Muscle of leg (tissue), 16 donors: ENCODE measurements at places on chromosomes 6 and 20.

- no peaks in the 10 kb centered on the region for H3K36me3 ChIP-seq
- no peak overlapping the region for H3K27ac ChIP-seq
- H3K4me1 ChIP-seq, result peaks cover 8% of the 10 kb centered on the region
- H3K27me3 ChIP-seq, result no peaks in the 10 kb centered on the region
- DNase-seq, result no peak
Observed at GRCh38 chr20:35260426-35260825, 17.5 kb downstream of the MMP24OS start.

DNA sequence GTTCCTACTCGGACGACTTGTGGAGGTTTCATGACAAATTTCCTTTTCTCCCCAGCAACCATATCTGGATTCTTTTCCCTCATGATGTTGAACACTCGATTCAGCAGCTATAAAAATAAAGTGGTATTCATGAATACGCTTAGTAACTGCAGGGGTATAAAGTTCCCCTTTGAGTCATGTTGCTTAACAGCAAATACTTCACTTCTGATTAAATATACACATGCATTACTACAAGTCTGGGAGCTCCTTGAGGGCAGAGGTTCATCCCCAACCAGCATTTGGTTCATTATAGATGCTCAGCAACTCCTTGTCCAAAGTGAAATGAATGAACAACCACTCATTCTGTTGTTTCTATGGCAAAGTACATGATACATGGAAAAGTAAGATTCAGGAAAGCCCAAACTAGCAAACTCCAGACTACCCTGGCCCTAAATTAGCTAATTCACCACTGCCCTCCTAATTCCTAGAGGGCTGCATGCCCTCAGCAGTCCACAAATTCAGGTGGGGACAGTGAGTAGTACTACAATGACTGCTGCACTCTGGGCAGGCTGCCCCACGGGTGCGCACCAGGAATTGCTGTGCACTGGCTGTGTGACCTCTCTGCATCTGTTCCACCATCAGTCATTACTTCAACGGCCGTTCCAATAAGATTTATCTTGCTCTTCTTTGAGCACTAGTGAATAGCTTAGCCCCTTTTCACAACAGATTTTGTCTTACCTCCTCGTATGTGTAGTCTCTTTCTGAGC is 15.2 kb downstream of the EIF2S2 start:
- DNase-seq, result no peak
- peaks cover 70% of the 10 kb centered on the region for H3K36me3 ChIP-seq
- no peak overlapping the region for H3K27ac ChIP-seq
- H3K4me1 ChIP-seq, result no peaks in the 10 kb centered on the region
- no peak overlapping the region for H3K4me3 ChIP-seq
- no peaks in the 10 kb centered on the region for H3K27me3 ChIP-seq

GRCh38 chr6:143125864-143126573 is 65.3 kb downstream of the AIG1 start:
- no peak overlapping the region for H3K4me3 ChIP-seq
- H3K27ac ChIP-seq, result no peak overlapping the region
- no peak for DNase-seq
- no peaks in the 10 kb centered on the region for H3K4me1 ChIP-seq
- H3K36me3 ChIP-seq, result no peaks in the 10 kb centered on the region

GRCh38 chr6:14595751-14596150 is 478.2 kb downstream of the CD83 start:
- no peak overlapping the region for H3K27ac ChIP-seq
- no peak overlapping the region for H3K4me3 ChIP-seq
- H3K36me3 ChIP-seq, result no peaks in the 10 kb centered on the region
- peak; percentile 76 for DNase-seq

DNA sequence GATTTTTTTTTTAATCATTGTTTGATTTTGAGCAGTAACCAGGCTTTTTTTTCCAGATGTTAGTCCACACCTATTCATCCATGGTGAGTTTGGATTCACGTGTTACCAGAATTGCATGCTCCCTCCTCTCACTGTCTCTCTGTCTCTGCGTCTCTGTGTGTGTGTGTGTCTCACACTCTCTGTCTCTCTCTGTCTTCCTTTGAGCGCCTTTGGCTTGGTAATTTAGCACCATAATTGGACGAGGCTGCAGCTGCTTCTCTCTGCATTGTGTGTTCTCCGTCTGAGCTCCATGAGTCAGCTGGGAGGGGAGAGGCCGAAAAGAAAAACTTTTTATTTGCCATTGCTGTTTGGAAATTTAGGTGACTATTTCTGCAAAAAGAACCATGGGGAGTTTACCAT is 3.4 kb downstream of the TFAP2B start:
- H3K27me3 ChIP-seq, result peaks cover 83% of the 10 kb centered on the region
- no peak overlapping the region for H3K27ac ChIP-seq
- H3K36me3 ChIP-seq, result no peaks in the 10 kb centered on the region
- no peak overlapping the region for H3K4me3 ChIP-seq
- H3K4me1 ChIP-seq, result peaks cover 11% of the 10 kb centered on the region

GRCh38 chr20:57484772-57485171 is 40.2 kb downstream of the CTCFL start:
- H3K27ac ChIP-seq, result no peak overlapping the region
- no peaks in the 10 kb centered on the region for H3K36me3 ChIP-seq
- no peaks in the 10 kb centered on the region for H3K27me3 ChIP-seq
- no peak overlapping the region for H3K4me3 ChIP-seq
- H3K4me1 ChIP-seq, result peaks cover 7% of the 10 kb centered on the region
- no peak for DNase-seq

DNA sequence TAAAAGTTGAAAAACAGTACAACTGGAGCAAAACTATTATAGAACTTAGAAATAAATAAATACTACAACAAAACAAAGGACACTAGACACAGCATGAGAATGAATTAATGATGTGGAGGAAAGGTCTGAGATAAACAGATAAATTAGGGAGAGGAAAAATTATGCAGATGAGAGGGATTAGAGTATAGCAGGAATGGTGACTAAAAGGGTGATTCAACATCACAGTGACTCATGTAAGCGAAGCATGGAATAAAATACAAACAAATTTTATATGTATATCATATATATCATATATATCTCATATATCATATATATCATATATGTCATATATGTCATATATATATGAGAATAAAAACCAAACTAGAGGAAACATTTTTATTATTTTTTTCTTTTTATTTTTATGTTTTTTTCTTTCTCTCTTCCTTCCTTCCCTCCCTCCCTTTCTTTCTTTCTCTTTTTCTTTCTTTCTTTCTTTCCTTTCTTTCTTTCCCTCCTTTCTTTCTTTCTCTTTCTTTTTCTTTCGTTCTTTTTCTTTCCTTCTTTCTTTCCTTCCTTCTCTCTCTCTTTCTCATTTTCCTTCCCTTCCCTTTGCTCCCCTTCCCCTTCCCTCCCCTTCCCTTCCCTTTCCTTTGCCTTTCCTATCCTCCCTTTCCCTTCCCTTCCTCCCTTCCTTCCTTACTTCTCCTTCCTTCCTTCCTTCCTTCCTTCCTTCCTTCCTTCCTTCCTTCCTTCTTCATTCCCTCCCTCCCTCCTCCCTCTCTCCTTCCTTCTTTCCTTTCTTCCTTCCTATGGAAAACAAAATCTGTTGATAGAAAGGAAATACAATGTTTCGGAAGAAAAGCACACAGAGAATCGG is 1014.6 kb downstream of the GRIK2 start:
- no peak for DNase-seq
- no peak overlapping the region for H3K4me3 ChIP-seq
- no peaks in the 10 kb centered on the region for H3K36me3 ChIP-seq
- H3K4me1 ChIP-seq, result no peaks in the 10 kb centered on the region
- no peak overlapping the region for H3K27ac ChIP-seq

GRCh38 chr20:12605751-12606150 is 403.0 kb upstream of the SPTLC3 start:
- no peaks in the 10 kb centered on the region for H3K27me3 ChIP-seq
- no peak for DNase-seq
- no peaks in the 10 kb centered on the region for H3K36me3 ChIP-seq

- no peak for DNase-seq
- no peak overlapping the region for H3K4me3 ChIP-seq
- no peaks in the 10 kb centered on the region for H3K36me3 ChIP-seq
- no peak overlapping the region for H3K27ac ChIP-seq
- H3K4me1 ChIP-seq, result peaks cover 4% of the 10 kb centered on the region
Observed at GRCh38 chr6:135972150-135972549, 120.6 kb downstream of the PDE7B start.

DNA sequence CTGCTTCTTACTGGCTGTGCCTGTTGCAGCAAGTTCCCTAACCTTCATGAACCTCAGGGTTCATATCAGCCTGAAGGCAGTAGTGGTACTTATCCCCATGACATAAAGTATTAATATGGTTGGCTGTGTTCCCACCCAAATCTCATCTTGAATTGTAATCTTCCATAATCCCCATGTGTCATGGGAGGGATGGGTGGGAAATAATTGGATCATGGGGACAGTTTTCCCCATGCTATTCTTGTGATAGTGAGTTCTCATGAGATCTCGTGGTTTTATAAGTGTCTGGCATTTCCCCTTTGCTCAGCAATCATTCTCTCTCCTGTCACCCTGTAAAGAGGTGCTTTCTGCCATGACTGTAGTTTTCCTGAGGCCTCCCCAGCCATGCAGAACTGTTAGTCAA is 61.8 kb downstream of the FAM229B start:
- H3K4me1 ChIP-seq, result peaks cover 4% of the 10 kb centered on the region
- no peaks in the 10 kb centered on the region for H3K27me3 ChIP-seq
- no peak for DNase-seq
- H3K27ac ChIP-seq, result peak overlapping the region; percentile 66
- H3K36me3 ChIP-seq, result peaks cover 28% of the 10 kb centered on the region

DNA sequence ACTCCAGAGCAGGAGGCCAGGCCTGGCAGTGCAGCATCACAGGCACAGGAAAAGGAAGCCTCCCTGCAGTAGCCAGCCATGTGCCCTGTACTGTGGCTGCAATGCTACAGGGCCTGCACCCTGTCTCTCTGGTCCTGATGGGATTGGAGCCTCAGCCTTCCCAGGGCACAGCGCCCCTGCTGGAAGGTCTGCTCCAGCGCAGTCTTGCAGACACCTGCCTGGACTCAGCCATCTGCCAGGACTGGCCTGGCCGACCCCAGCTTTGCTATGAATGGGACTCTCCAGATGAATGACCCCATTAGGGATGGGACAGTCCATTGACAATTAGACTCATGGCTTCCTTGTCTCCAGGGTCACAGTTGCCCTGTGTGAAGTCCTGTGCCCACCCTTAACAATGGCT is 251.6 kb downstream of the ERMARD start:
- no peak for DNase-seq
- no peaks in the 10 kb centered on the region for H3K36me3 ChIP-seq
- H3K27ac ChIP-seq, result no peak overlapping the region
- H3K27me3 ChIP-seq, result peaks cover 4% of the 10 kb centered on the region

- H3K36me3 ChIP-seq, result no peaks in the 10 kb centered on the region
- DNase-seq, result no peak
- no peak overlapping the region for H3K27ac ChIP-seq
- H3K4me3 ChIP-seq, result no peak overlapping the region
- H3K4me1 ChIP-seq, result no peaks in the 10 kb centered on the region
- no peaks in the 10 kb centered on the region for H3K27me3 ChIP-seq
Observed at GRCh38 chr6:117007659-117008058, 130.6 kb downstream of the RFX6 start.

DNA sequence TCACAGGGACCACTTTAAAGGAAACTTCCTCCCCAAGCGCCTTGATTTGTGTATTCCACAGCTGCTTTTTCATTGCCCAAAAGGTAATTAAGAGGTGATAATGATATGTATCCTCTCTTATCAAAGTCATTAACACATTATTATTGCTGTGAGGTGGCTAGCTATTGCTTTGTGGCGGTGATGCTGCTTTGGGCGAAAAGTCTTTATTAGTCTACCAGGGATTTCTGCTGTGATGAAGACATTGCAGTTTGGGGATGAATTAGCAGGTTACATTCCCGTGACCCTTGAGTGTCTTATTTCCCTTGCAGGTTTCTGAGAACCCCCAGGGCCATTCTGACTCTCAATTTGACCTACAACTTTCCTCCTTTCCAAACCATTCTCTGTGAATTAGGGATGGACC is 143.4 kb upstream of the SOX4 start:
- no peak overlapping the region for H3K4me3 ChIP-seq
- H3K27ac ChIP-seq, result no peak overlapping the region
- peaks cover 2% of the 10 kb centered on the region for H3K4me1 ChIP-seq
- DNase-seq, result no peak
- H3K27me3 ChIP-seq, result no peaks in the 10 kb centered on the region

DNA sequence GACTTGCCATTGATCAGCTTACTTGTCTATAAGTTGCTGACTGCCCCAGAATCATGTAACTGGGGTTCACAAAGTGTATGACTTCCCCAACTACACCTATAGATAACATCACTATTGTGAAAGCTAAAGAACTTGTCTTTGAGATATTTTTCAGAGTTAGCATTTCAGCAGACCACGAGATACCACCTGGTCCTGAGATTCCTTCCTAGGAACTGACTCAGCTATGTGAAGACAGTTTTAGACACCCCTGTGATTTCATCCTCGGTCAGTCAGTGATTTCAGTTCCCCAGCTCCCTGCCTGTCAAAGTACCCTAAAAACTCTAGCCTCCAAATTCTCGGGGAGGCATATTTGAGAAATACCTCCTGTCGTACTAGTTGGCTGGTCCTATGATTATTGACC is 62.4 kb downstream of the TXNDC5 start:
- peaks cover 4% of the 10 kb centered on the region for H3K4me1 ChIP-seq
- no peak for DNase-seq
- no peaks in the 10 kb centered on the region for H3K27me3 ChIP-seq
- no peak overlapping the region for H3K4me3 ChIP-seq
- H3K36me3 ChIP-seq, result no peaks in the 10 kb centered on the region

GRCh38 chr6:145015739-145016558 is 719.4 kb downstream of the EPM2A start:
- no peaks in the 10 kb centered on the region for H3K36me3 ChIP-seq
- DNase-seq, result peak; percentile 69
- peaks cover 3% of the 10 kb centered on the region for H3K4me1 ChIP-seq
- no peaks in the 10 kb centered on the region for H3K27me3 ChIP-seq
- no peak overlapping the region for H3K4me3 ChIP-seq

GRCh38 chr6:4516206-4516605 is 260.0 kb upstream of the CDYL start:
- H3K4me1 ChIP-seq, result peaks cover 14% of the 10 kb centered on the region
- no peak overlapping the region for H3K27ac ChIP-seq
- no peak overlapping the region for H3K4me3 ChIP-seq
- no peak for DNase-seq

DNA sequence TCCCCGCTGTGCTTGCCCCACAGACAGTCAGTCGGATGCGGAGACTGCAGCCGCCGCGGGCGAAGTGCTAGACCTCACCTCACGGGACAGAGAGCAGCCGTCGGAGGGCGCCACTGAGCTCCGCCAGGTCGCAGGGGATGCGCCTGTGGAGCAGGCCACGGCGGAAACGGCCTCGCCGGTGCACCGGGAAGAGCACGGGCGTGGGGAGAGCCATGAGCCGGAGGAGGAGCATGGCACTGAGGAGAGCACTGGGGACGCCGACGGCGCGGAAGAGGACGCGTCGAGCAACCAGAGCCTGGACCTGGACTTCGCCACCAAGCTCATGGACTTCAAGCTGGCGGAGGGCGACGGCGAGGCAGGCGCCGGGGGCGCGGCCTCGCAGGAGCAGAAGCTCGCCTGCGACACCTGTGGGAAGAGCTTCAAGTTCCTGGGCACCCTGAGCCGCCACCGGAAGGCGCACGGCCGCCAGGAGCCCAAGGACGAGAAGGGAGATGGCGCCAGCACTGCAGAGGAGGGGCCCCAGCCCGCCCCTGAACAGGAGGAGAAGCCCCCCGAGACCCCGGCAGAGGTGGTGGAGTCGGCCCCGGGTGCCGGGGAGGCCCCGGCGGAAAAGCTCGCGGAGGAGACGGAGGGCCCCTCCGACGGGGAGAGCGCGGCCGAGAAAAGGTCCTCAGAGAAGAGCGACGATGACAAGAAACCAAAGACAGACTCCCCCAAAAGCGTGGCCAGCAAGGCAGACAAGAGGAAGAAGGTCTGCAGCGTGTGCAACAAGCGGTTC is 66.4 kb downstream of the SSR1 start:
- no peak for DNase-seq
- H3K27ac ChIP-seq, result no peak overlapping the region
- H3K4me3 ChIP-seq, result no peak overlapping the region
- H3K27me3 ChIP-seq, result no peaks in the 10 kb centered on the region
